ENCODE measurements at places on chromosomes 11 and 22.

DNA sequence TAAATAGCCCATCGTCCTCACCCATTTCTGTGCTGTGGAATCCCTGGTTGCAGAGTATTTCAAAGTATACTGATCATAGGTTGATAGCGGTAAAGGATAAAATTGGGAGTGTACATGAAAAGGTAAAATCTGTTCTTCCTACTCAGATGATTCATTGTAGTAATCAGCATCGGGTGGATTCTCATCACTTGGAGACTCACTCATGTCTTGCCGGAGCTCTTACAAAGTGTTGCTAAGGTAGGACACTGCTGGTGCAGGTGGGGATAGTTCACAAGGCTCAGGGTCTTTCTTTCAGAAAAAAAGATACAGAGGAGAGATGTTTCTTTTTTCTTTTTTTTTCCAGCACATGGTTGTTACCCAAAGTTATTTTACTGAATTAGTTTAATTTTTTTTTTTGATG, 84.8 kb downstream of the MTNR1B start:
- DNase-seq = no peak

DNA sequence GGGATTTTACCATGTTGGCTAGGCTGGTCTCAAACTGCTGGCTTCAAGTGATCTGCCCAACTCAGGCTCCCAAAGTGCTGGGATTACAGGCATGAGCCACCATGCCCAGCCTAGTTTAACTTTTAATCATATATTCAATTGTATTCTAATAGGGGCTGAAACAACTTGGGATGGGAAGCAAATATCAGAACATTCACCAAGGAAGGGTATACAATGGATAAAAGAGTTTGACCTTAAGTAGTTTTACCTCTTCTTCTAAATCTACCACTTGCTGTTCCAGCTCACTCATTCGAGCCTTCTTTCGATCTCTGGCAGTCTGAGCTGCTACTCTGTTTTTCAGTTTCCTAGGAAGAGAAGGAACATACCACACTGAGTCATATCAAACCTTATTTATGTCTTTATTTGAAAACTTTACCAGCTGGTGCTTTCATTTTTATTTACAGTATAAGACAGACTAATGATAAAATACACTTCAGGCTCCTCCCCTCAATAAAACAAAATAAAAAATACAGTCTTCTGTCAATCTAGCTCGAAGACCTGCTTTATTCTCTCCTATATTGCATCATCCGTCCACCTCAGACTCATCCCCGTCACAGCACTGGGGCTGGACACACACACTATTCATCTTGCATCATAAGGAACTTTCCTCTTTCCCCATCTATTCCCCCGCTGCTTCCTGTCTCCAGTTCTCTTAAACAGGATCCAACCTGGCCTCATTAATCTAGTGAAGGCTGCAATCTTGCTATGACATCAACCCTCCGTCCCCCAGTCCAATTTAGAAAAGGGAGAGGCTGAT, 1.4 kb downstream of the XBP1 start:
- DNase-seq = no peak

GRCh38 chr11:126039485-126040271, 23.0 kb downstream of the CDON start:
- DNase-seq = no peak

DNA sequence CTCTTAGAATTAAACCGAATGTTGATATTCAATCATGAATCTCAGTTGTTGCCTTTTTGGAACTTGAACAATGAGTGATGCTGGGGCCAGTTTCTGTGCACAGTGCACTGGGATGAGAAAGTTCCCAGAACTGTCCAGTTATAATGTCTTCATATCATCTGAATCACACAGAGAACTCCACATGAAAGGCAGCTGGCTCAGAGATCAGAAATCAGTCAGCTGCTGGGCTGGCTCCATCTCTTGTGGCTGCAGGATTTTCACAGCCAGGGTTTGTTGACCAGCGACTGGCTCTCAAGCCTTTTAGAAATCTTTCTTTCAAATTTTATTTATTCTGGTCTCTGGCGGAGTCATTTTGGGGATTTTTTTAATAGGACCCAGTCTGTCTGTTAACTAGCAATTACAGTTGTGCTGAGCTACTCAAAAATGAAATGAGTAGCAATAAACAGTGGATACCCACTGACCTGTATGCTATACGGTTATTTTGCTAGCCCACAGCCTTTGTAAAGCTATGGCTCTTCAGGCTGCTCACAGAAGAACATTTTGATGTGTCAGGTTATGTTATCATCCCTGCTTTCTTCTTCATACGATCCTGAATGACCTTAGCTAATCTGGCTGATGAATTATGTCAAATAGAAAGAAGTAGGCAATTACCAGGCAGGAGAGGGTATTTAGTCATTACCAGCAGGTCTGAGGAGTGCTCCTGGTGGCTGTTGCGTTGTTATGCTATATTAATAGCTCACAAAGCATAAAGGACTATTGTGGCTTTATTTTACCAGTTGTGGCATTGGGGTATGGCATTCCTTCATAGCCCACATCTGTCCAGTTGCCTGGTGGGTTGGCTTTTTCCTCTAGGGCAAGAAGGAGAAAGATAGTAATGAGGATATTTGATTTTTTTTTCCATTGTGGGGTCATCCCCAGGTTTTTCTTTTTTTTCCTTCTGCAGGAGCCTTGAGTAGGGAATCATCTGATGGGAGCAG, 3.6 kb downstream of the FAT3 start:
- no peak for DNase-seq
